Pulmonary artery endothelial cell (primary cell): ENCODE measurements at places on chromosomes 7 and 10. TPM values are rescaled to one million over a fixed set of nuclear protein-coding genes. Genes with fewer than 3 reads are reported as not detected.

DNA sequence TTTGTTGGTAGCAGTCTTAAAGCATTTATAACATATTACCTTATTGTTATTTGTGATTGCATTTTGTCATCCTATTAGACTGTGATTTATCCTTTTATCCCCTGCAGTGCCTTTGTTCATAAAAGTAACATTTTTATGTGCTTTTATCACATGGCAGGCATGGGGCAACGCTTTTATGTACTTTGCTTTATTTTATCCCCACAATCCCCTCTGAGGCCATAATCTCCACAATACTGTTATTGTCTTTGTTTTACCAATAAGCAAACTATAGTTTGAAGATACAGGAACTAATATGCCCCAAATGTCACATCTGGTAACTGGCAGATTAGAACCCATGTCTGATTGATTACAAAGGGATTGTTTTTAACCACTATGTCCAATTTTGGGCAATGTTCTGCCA, 613.5 kb downstream of the REEP3 start:
- no peak for DNase-seq

NAT16 gene
- total RNA-seq = not detected in 2 replicates

GRCh38 chr10:63576501-63576900, 55.3 kb downstream of the REEP3 start:
- DNase-seq = no peak

TACR2 gene
- 0.07 TPM in 2 replicates for total RNA-seq

DNA sequence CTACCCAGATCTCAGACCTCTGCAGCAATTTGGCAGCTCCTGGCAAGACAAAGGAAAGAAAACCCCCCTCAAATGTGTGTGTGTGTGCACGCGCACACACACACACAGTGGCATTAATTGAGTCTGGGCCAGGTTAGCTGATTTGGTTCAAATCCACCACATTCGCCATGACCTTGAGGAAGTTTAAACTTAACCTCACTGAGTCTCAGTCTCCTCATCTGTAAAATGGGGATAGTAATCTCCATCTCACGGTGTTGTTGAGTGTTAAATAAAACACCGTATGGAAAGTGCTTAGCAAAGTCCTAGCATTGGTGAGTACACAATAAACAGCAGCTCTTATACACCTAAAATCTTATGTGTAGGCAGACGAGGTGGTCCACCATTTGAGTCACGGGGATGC, 4.9 kb downstream of the LOXL4 start:
- no peak for DNase-seq

- no peak for DNase-seq
Observed at GRCh38 chr10:100999742-101000126, at the start of gene LZTS2. LZTS2 (plus strand) TSS chr10:100999808; CDS start chr10:101002539, 2,731 bp downstream.

- no peak for DNase-seq
Observed at GRCh38 chr10:96641396-96642295, 54.8 kb upstream of the TM9SF3 start.

GRCh38 chr10:34184939-34185386, 630.1 kb downstream of the PARD3 start:
- DNase-seq = peak; percentile 7

- no peak for DNase-seq
Observed at GRCh38 chr7:29196971-29197595, 2.5 kb downstream of the CHN2 start.

GRCh38 chr7:33157781-33158180, 28.4 kb downstream of the BBS9 start:
- no peak for DNase-seq

DNA sequence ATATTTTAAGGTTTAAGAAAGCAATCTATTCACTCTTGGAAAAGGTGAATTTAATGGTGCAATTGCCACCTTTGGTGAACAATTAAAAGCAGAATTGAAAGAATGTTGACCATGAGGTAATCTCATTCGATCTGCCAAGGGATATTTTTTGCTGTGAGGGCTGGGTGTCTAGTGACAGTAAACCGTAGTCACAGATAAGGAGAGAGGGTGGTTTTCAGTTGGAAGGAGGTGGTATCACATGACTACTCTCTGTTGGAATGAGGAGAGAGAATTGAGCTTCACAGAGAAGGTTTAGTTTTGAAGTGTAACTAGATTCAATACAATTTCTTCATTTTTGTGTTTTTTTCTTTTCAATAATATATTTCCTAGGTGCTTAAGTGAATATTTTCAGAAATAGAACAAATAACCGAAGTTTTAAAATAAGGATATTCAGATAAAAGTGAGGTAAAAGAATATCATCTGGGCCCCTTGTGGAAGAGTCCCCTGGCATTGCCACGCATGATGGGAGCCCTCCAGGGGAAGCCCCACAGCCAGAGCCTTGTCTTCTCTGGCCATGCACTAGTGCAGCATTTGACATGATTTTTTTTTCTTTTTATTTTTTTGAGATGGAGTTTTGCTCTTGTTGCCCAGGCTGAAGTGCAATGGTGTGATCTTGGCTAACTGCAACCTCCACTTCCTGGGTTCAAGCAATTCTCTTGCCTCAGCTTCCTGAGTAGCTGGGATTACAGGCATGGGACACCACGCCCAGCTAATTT, 73.4 kb downstream of the GPR141 start:
- no peak for DNase-seq

POT1 gene
- total RNA-seq = 37.2 and 42.7 TPM in 2 replicates

- DNase-seq = peak; percentile 57
Observed at GRCh38 chr7:95897557-95898251, 125.3 kb downstream of the DYNC1I1 start.

VPS37D gene
- total RNA-seq = 2.5 and 4.3 TPM in 2 replicates

CTAGE4 gene
- 0.07 and 0.18 TPM in 2 replicates for total RNA-seq

DNA sequence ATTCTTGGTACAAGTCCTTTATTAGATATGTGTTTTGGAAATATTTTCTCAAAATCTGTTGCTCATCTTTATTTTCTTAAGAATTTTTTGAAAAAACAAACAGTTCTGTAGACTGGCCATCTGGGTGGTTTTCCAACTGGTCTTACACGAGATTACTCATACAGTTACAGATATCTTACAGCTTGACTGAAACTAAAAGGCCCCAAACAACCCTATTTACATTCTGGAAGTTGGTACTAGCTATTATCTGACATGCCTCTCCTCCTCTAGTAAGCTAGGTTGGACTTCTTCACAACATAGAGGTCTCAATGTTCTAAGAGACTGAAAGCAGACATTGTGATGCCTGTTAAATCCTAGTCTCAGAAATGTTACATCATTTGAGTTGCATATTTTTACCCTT, 52.0 kb downstream of the ZNF22 start:
- DNase-seq = no peak

DNA sequence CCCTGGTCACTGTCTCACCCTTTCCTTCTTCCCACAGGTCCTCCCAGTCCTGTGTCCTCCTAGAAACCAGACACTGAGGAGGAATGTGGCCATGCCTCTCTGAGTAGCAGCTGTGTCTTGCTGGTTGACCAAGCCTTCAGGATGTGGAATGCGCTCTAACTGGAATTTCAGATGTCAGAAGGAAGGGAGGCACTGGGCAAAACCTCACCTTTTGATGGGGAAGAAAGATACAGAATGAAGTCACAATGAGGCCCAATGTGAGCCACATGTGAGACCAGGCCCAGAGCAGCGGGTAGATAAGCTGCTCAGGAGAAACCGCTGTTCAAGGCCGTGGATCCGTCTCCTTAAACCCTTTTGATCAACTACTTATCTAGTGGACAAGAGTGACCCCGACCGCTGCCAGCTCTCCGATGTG, 54.8 kb upstream of the ECHDC3 start:
- no peak for DNase-seq

ZNF488 gene
- not detected in 2 replicates for total RNA-seq

- no peak for DNase-seq
Observed at GRCh38 chr10:3330663-3331062, 158.1 kb upstream of the PITRM1 start.

DNA sequence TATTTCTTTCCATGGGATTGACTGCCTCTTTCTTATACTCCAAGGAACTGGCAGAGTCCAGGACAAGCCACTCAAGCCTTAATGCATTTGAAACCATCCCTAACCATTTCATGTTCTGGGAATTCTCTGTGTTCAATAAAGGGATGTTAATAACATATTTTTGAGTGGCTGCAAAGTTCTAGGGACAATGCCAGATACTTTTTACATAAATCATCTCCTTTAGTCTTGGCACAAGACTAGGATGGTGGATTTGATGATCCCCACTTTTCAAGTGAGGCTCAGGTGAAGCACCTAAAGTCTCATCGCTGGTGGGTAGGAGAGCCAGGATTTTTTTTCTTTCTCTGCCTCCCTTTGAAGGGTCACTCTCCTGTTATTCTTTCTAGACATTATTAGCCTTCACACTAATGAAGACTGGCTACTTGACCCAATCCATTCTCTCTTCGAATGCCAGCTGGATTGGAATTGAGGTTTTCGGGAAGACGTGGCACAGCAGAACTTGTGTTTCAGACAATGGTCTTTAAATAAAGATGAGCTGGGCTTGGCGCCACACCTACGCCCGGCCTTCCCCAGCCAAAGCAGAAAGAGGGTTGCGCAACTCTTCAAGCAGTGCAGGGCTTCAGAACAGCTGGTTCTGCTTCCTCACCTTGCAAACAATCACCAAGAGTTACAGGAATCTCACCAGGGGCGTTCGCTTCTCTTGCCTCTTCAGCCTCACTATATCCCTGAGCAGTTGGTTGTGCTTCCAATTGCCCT, 73.8 kb upstream of the BMPER start:
- no peak for DNase-seq

NEURL1 gene
- total RNA-seq = 0.11 and 0.20 TPM in 2 replicates
